ENCODE measurements at places on chromosomes 12 and 14.

DNA sequence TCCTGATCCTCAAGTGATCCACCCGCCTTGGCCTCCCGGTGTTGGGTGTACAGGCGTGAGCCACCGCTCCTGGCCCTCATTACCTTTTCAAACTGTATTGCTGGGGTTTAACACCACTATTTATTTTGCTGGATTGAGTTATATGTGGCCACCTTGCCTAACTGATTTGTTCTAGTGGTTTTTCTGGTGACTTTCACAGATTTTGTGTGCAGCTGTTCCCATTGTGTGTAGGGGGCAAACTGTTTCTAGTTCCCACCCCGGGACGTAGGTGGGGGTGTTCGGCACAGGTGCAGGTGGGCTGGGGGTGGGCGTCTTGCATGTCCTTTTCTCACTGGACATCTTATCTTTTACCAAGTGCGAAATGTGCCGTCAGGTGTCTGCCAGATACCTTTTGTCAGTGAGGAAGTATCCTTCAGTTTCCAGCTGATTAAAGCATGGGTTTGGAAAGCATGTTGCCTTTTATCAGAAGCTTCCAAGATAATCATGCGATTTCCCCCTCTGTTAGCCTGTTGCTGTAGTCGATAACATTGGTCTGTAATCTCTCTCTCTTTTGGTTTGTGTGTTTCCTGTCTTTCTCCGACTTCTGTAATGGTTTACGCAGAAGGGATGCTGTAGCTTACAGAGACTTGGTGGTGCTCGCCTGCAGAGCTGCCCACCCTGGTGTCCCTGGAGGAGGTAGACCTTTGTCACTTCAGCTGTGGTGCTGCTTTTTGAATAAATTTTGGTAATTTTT, 33.6 kb downstream of the AACS start:
- DNase-seq: no peak

- DNase-seq: no peak
These were observed 167.7 kb upstream of the AMIGO2 start for GRCh38 chr12:47247418-47247817.

- no peak for DNase-seq
These were observed 927 bp downstream of the ABCB9 start for GRCh38 chr12:122965321-122965751.

- DNase-seq: no peak
These were observed 8.1 kb upstream of the ATXN2 start for GRCh38 chr12:111607239-111607638.

DNA sequence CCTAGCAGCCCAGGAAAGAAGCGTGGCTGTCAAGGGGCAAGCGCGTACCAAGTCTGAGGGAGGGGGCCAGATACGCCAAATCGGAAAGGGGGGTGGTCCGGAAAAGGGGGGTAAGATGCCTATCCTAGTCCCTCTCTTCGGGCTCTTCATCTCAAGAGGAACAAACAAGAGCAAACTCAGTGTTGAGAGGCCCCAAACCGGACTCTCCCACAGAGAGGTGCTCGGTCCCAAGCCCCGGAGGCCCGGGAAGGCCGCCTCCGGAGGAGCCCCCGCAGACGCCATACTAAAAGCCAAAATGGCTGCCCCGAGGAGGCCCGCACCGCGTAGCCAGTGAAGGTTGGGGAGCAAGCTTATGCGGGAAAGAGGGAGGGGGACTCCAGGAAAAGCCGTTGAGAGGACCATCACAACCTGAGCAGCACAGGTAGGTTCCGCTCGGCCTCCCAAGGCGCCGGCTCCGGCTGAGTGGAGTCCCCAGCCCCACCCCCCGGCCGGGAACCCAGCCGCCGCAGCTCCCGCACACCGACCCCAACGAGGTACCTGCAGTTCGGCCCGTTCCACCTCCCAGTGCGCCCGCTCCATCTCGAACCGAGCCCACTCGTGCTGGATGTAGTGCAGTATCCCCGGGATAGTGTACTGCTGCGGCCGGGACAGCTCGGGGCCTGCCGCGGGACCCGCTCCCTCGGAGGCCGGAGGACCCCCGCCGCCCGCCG, at the start of gene AP4S1:
Gene AP4S1 (plus strand): TSS at position 283 of the 710 bp plus-strand sequence. CDS start 40,548 bp downstream, outside the sequence.
- DNase-seq: peak; percentile 69

DNA sequence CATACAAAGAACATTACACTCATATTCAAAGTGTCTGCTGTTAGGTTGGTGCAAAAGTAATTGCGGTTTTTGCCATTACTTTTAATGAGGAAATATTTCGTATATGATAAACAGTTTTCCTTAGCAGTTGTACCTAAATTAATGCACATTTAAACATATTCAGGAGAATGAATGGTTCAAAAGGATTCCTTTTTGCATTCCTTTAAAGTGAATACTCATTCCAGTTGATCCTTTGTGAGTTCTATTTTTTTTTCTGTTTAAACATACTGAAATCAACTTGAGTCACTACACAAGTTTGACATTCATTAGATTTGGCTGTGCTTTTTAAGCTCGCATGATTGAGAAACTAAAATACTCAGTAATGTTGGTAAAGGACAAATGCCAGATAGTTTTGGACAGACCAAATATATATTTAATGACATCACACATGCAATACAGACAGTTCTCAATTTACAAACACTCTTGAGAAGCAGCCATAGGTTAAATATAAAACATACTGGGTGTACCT, 13.8 kb upstream of the SLC38A2 start:
- DNase-seq: no peak

DNA sequence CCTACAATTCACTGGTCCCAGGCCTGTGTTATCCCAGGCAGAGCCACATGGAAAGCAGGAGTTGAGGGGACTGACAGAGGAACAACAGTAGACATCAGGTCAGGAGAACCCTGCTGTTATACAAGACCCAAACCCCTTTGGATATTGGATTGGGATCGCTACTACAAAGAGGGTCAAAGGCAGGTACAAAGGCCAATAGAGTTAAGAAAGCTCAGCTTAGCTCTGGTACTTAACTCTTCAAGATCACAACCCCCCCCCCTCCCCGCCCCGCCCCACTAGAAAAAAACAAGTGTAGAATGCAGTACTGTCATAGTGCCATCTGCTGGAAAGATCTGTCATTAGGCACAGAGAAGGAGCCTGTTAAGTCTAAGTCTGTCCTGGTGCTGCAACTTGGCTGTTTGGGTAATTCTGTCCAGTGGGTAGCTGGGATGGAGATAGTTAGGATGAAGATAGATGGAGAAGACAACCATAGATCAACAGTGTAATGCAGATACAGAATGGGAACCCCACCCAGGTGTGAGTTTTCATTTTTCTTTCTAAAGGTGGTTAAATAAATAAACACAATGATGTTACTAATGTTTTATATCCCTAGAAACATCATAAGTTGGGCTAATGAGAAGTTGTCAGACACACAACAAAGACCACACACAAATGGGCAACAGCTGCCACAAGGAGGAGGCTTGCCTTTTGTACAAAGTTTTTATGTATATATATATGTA, 17.2 kb downstream of the REM2 start:
- peak; percentile 66 for DNase-seq

DNA sequence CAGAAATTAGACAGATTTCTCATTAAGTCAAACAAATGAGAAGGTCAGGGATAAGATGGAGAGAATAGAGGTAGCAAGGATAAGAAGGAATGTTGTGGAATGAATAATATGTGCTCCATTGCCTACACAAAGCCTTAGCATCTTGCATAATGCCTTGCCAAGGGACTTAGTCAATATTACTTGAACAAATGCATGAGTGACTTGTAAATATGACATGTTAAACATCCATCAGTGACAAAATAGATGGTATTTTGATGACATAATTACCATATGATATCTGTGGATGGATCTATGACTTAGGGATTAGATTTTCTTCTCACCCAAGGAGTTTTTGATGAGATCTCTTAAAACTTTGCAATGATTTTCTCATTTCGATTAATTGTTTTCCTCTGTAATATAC, 194.1 kb upstream of the RASSF8 start:
- no peak for DNase-seq

- no peak for DNase-seq
These were observed 15.1 kb upstream of the GRIP1 start for GRCh38 chr12:66693901-66694513.

DNA sequence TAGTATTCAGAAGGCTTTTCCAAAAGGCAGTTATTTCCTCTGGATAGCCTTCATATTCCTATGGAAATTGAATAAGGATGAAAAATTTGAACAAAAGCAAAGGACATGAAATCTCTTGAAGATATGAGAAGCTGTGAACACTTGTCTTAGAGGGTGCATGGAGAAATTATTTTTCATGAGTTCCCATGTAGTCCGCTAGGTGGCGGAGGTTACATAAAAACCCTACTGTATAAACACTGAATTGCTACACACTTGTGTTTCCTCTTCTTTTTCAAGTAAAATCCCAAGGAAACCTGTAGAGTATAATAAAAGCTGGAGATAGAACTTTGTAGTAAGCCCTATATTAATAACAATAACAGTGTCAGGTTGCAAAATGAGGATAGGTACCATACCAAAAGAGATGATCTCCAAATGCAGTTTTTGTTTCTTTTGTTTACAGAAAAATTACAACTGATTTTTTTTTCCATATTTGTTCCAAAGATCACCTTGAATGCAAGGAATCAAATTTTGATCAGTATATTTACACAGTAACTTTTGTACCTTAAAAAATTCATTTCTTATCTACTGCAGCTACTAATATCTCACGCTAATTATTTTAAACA, 37.8 kb upstream of the OR4E1 start:
- DNase-seq: no peak

DNA sequence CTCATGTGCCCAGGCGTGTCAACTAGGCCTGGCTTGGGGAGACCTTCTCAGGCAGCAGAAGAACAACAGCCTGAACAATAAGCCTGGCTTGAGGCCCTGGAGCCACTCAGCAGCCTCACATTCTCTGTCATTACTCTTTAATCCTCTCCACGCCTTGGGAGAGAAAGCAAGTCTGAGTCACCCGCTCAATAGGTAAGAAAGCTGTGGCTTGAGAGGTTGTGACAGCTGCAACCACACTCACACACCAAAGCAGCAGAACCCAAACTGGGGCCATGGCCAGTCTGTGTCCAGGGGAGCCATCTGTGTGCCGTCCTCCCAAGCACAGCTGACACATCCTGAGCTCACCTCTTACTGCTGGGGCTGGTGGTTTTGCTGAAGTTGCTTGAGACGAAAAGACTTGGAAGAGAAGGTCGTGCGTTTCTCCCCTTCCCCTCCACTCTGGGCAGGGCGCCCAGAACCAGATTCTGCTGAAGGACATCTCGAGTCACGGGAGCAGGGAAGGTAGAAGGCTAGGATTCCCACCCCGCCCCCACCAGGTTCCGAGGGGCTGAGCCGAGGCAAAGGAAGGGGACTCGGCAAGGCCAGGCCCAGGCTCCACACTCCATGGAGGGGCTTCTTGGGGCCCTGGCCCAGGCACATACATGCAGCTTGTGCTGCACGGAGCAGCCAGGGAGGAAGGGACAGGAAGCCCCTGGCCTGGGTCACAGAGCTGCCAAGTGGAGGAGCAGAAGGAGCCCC, 5.5 kb downstream of the TMEM63C start:
- DNase-seq: no peak

DNA sequence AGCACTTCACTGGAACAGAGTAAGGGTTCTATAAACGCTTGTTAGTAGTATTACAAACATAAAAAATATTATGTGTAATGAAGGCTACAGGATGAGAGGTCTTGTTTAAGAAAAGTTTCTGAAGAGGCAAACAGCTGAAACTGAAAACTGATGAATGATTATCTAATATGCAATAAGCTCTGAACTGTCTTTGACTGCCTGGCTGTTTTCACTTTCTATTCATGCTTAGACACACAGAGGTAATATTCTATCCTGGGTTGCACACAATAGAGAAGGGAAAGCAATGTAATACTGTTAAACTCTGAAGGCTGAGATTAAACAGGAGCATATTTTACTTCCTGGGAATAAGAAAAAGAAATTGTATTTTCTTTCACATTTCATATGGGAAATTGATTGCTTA, 251.3 kb downstream of the ALX1 start:
- DNase-seq: no peak

- no peak for DNase-seq
These were observed 24.0 kb upstream of the EVL start for GRCh38 chr14:100041271-100041670.

DNA sequence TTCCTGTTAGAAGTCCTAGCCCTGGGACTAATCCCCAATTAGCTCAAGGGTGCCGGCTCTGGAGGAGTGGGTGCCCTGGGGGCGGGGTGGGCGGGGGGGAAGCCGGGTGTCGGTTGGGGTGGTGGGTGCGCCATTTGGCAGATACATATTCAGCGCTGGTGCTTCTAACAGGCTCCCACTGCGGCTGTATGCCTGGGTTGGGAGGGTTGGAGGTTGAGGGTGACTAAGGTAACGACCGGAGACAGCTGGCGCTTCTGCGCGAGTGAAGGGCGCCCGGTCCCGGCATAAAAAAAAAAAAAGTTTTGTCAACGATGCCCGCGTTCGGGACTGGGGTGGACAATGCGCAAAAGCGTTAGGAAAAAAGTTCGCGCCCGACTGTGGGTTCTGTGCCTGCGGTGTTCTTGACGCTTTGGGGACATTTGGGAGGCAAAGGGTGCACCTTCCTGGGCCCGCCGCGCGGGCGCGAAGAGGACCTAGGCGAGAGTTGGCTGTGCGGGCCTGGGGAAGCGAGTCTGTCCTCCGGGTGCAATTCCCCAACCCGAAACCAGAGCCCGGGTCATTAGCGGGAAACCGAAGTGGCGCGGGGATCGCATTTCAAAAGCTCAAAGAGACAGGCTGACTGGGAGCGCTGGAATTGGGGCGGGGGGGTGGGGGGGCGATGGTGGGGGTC, 19.2 kb downstream of the TBX3 start:
- no peak for DNase-seq
